ENCODE measurements at places on chromosomes 7 and 10.

GRCh38 chr7:141691540-141691939 is 10.4 kb downstream of the DENND11 start:
- H3K36me3 ChIP-seq, result no peaks in the 10 kb centered on the region
- H3K4me3 ChIP-seq, result no peak overlapping the region
- no peak overlapping the region for H3K27ac ChIP-seq
- H3K4me1 ChIP-seq, result no peaks in the 10 kb centered on the region
- no peak for DNase-seq

DNA sequence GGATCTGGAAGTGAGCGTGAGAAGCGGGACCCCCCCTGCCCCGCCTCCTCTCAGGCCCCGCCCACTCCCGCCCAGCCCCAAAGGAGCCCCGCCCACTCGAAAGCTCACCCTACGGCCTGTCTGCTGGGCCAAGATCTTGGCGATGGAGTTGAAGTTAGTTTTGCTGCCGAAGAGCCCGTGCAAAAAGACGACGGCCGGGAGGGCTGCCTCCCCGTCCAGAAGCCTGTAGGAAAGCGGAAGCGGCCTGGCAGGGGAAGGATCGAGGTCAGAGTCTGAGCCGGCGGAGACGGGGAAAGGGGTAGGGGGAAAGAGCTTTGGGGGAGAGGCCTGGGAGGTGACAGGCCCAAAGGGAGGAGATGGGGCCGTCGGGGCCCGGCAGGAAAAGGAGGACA is 386 bp downstream of the ABHD11 start:
- DNase-seq, result peak; percentile 74
- peaks cover 15% of the 10 kb centered on the region for H3K36me3 ChIP-seq
- peak overlapping the region; percentile 81 for H3K27ac ChIP-seq
- peaks cover 30% of the 10 kb centered on the region for H3K4me1 ChIP-seq
- peak overlapping the region; percentile 87 for H3K4me3 ChIP-seq

- H3K36me3 ChIP-seq, result no peaks in the 10 kb centered on the region
- H3K4me1 ChIP-seq, result no peaks in the 10 kb centered on the region
- H3K27ac ChIP-seq, result no peak overlapping the region
- no peak overlapping the region for H3K4me3 ChIP-seq
- H3K27me3 ChIP-seq, result no peaks in the 10 kb centered on the region
Measured at GRCh38 chr10:29106287-29106686, 182.6 kb upstream of the LYZL1 start.

DNA sequence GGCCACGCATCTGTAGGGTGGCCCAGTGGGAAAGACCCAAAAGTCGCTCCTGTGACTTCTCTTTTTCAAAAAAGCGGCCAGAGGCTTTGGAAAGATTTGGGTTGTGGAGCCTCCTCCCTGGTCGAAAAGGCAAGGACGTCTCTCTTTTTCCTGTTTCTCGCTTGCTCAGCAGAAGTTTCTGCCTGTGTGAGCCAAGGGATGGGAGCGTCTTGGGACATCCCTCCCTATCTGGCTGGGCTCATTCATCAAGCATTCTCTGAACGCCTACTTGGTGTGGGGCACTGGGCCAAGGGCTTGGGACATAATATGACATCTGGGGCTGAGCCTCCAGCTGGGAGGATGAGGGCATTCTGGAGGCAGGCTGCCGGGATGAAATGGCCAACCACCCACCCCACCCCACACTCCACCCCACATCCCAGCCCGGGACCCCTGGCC is 120.9 kb downstream of the C10orf105 start:
- peak; percentile 83 for DNase-seq
- no peaks in the 10 kb centered on the region for H3K36me3 ChIP-seq
- H3K27me3 ChIP-seq, result no peaks in the 10 kb centered on the region
- H3K4me3 ChIP-seq, result no peak overlapping the region
- H3K27ac ChIP-seq, result peak overlapping the region; percentile 71

- H3K27me3 ChIP-seq, result peaks cover 3% of the 10 kb centered on the region
- no peak overlapping the region for H3K4me3 ChIP-seq
- H3K36me3 ChIP-seq, result no peaks in the 10 kb centered on the region
- H3K4me1 ChIP-seq, result peaks cover 3% of the 10 kb centered on the region
- H3K27ac ChIP-seq, result no peak overlapping the region
Measured at GRCh38 chr10:14409247-14409646, 78.5 kb upstream of the FRMD4A start.

DNA sequence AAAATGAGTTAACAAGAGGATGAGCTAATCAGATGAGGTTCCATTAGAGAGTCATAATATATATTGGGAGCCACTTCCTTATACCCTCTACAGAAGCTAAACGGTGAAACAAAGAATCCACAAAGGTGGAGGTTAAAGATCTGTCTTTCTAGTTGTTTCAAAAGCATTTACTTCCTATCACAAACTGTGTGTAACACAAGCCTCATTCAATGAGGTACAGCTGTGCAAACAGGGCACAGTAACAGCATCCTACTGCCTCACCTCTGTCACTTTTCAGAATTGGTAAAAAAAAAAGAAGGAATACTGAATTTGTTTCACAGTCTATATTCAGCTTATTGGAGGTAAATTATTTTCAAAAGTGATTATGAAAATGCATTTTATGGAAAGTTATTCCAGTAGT is 128.7 kb downstream of the AGMO start:
- H3K27ac ChIP-seq, result no peak overlapping the region
- H3K27me3 ChIP-seq, result no peaks in the 10 kb centered on the region

GRCh38 chr7:29142021-29142727 is 4.2 kb downstream of the CPVL start:
- no peak for DNase-seq
- peaks cover 18% of the 10 kb centered on the region for H3K4me1 ChIP-seq
- H3K27me3 ChIP-seq, result peaks cover 22% of the 10 kb centered on the region
- H3K4me3 ChIP-seq, result no peak overlapping the region

GRCh38 chr7:53996876-53997275 is 545.3 kb upstream of the VSTM2A start:
- DNase-seq, result no peak
- no peaks in the 10 kb centered on the region for H3K27me3 ChIP-seq
- H3K27ac ChIP-seq, result no peak overlapping the region
- no peaks in the 10 kb centered on the region for H3K36me3 ChIP-seq
- H3K4me3 ChIP-seq, result no peak overlapping the region

DNA sequence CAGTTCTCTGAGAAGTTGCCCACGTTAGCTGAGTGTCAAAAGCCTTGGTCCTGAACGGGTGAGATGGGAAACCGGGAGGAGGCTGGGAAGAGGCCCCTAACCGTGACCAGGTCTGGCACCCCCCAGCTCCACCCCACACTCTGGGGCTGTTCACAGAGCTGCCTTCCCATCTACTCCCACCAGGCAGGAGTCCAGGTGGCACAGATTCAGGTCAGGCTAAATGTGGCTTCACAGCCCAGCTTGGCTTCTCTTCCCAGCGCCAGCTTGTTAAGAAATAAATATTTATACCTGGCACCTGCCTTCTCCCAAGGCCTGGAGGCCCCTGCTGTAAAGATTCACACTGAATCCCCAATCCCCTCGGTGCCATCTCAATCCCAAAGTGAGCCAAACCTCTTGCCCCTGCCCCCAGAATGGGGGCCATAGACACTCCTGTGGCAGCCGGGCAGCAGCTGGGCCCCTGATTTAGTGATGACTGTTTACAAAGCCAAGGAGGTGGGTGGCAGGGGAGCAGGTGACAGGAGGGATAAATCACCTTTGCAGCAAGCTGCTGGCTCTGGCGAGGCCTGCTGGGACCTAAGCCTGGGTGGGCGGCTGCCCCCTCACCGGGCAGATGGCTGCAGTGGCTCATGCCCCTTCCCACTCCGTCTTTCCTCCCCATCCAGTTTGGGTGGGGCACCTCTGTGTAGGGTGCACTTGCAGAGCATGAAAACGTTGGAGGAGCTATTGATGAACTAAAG is 72.5 kb downstream of the GOLGA7B start:
- DNase-seq, result no peak
- H3K27me3 ChIP-seq, result peaks cover 15% of the 10 kb centered on the region
- no peak overlapping the region for H3K4me3 ChIP-seq
- H3K27ac ChIP-seq, result no peak overlapping the region

- no peak overlapping the region for H3K27ac ChIP-seq
- DNase-seq, result no peak
- H3K4me3 ChIP-seq, result no peak overlapping the region
- H3K4me1 ChIP-seq, result no peaks in the 10 kb centered on the region
Measured at GRCh38 chr7:22275661-22276060, 81.3 kb downstream of the RAPGEF5 start.

GRCh38 chr7:137331378-137331777 is 12.2 kb downstream of the PTN start:
- H3K36me3 ChIP-seq, result no peaks in the 10 kb centered on the region
- H3K4me3 ChIP-seq, result no peak overlapping the region
- peaks cover 8% of the 10 kb centered on the region for H3K4me1 ChIP-seq

- no peaks in the 10 kb centered on the region for H3K36me3 ChIP-seq
- no peaks in the 10 kb centered on the region for H3K27me3 ChIP-seq
- no peak overlapping the region for H3K27ac ChIP-seq
- no peak for DNase-seq
- no peaks in the 10 kb centered on the region for H3K4me1 ChIP-seq
Measured at GRCh38 chr7:34806831-34807230, 148.8 kb downstream of the NPSR1 start.
